T-helper 2 cell treated with Interferon-gamma antibody and Interleukin-4, amounts not matched to agents 100 ng/mL and 5 ng/mL, for 36 hours (primary cell): ENCODE measurements at places on chromosomes 13 and 19. TPM values are rescaled to one million over a fixed set of nuclear protein-coding genes. Genes with fewer than 3 reads are reported as not detected.

Gene CATSPERD
- not detected in 2 replicates for total RNA-seq

Gene PCDH17
- not detected in 2 replicates for total RNA-seq

Gene LYL1
- total RNA-seq: 7.0 and 8.8 TPM in 2 replicates

Gene ZNF573
- 4.8 TPM in 2 replicates for total RNA-seq

Gene OR7A5
- not detected in 2 replicates for total RNA-seq

Gene SELENOW
- 93.5 and 95.1 TPM in 2 replicates for total RNA-seq
